ENCODE measurements at places on chromosomes 6 and 20.

DNA sequence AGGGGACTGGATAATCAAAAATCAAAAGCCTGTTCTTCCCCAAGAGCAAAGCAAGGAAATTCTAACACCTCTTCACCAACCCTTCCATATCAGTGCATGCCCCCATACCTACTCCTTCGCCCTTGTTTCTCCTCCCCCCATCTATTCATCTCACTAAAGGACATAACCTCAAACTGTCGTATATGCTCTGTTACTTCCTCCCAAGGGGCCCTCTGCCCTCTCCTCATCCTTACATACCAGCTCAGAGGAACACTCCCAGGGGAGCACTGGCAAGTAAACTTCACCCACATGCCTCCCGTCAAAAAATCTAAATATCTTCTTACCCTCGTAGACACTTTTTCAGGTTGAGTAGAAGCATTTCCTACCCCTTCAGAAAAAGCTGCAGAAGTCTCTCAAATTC is 9.4 kb upstream of the ADTRP start:
- no peak for DNase-seq

- no peak for DNase-seq
These were observed 36.6 kb upstream of the BTN3A2 start for GRCh38 chr6:26328265-26328844.

DNA sequence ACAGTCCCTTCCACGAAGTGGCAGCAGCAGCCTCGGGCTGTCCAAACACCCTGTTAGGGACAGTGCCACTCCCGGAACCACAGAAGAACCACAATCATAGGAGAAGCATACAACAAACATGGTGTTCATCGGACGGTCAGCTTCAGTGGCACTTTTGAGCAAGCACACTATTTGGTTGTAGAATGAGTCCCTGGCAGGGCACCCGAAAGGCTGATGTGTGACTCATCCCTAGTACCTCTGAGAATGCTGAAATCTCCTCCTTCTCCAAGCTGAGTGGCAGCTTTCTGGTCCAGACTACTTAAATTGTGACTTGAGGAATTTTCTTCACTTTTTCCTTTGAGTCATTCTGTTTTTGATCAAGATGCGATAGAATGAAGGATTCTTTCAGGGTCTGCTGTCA is 282.5 kb downstream of the ESR1 start:
- no peak for DNase-seq

GRCh38 chr6:46058951-46059350 is 43.3 kb upstream of the CLIC5 start:
- peak; percentile 69 for DNase-seq

GRCh38 chr6:3294921-3295871 is 36.4 kb downstream of the PSMG4 start:
- no peak for DNase-seq

DNA sequence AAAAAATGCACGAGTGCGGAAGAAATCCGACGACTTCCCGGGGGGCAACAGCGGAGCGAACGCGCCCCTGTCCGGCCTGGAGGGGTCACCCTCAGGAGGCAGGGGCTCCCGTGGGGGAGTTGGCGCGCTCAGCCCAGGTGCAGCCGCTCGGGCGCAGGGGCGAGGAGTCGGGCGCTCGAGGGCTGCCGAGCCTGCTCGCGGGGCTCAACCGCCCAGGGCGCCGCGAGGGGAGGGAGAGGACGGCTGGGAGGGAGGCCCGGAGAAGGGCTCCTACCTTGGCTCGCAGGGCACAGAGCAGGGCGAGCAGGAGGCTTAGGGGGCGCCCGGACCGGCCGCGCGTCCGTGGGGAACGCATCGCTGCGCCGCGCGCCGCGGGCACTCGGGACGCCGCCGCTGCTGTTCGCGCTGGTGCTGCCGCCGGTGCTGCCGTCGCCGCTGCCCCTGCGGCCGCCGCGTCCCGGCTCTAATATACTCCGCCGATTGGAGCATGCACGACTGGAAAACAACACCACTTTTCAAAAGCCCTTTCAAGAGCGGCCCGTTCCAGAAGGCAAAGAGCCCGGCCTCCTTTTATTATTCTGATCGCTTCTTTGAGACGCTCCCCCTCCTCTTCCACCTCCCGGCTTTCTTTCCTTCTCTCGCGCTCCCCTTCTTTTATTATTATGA is 490 bp downstream of the JAG1 start:
- no peak for DNase-seq

DNA sequence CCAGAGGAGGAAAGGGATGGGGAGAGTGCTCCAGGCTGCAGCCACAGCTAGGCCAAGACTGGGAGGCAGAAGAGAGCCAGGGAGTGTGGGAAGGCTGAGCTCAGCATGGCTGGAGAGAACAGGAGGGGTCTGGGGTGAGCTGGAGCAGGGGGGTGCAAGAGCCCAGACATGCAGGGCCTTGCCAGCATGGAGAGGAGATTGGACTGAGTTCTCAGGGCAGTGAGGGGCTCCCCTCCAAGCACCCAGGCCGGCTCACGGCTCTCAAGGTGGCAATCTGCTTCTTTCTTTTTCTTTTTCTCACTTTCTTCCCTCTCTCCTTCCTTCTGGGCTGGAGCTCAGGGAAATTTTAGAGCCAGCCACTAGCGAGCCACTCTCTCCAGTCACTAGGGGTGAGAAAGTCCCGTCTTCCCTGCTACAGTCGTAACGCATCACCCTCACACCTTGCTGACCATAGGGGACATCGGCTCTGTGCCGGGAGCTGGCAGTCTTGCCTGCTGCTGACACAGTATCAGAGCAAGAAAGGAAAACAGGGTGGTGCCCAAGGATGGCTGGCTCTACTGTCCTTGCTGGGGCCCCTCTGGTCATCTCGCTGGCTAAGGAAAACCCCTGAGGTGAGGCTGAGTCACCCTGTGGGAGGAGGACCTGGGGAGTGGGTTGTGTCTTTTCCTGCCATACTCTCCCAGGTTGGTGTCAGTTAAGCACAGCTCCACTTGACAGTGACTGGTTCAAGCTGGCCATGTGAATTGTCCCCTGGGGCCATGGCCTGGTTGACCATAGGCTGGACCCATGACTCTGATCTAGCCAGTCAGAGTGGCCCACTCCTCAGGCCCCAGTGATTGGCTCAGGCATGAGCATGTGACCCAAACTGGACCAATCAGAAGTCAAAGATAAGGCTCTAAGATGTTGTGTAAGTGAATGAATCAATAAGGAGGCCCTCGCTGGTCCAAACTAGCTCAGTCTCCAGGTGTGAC is 135.1 kb upstream of the PMEPA1 start:
- no peak for DNase-seq

DNA sequence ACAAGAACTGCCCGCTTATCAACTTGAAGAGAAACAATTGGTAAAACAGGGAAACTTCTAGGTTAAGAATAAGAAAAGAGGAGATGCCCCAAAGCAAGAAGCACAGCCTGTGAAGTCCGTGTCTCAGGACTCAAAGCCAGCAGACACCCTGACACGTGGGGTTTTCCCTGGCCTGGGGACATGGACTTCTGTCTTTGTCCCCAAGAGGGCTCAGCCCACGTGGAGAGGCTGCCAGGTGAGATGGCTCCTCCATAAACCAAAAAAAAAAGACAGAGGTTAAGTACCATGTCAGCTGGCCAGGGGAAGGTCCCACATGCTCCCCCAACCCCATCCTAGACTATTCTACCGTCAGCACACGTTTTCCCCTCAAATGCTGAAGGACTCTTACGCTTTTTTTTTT is 9.9 kb downstream of the SERPINB6 start:
- DNase-seq, result no peak

DNA sequence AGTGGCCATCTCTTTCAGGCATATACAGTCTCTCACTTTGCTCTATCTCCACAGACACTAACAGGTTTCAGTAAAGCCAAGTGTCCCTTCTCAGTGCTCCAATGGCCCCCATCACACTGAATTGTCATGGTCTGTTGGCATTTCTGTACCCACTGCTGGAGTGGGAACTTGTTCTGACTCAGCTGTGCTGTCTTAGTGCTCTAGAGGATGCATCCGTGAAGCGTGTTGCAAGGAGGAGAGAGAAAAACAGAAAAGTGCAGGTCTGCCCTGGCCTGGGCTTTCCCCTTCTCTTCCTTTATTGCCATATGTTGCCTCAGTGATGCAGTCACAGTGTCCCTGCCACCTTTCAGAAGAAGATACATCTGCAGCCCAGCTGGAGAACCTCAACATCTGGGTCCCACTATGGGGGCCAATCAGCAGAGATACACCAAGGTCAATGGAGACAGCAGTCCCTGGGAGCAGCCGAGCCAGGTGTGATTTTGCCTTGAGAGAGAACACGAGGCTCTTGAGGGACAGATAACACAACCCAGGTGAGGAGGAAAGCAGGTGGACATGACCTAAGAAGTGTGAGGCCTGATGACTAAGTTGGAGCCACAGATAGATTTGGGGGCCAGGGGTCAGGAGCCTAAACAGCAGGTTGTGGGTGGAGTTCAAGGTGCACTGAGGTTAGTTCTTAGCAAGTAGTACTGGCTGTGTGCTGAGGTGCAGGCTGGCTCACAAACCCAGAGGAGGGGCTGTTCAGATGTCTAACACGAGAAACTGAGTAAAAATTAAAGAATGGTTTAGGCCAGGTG is 5.6 kb upstream of the PLCG1 start:
- DNase-seq, result no peak

GRCh38 chr6:106290032-106290431 is 35.5 kb downstream of the ATG5 start:
- DNase-seq, result no peak

DNA sequence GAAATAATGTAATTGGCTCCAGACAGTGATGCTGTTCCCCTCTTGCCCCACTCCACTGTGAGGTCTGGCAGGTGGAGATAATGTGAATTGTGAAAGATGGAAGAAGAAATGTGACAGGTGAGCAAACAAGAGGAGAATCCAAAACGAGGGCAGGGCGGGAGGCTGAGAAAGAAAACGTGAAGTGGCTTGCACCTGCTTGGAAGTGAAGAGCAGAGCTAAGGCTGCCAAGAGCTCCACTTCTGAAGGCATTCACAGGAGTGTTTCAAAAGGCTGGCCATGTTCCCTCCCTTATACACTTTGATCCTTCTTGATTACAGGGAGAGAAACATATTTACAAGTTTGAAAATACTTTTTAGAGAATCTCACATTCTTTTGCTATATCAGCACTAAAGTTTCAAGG is 359.4 kb downstream of the EPHA7 start:
- no peak for DNase-seq

GRCh38 chr6:34360556-34360955 is 31.9 kb downstream of the NUDT3 start:
- no peak for DNase-seq

- DNase-seq, result no peak
These were observed 97.0 kb downstream of the NRN1 start for GRCh38 chr6:5909721-5910120.

DNA sequence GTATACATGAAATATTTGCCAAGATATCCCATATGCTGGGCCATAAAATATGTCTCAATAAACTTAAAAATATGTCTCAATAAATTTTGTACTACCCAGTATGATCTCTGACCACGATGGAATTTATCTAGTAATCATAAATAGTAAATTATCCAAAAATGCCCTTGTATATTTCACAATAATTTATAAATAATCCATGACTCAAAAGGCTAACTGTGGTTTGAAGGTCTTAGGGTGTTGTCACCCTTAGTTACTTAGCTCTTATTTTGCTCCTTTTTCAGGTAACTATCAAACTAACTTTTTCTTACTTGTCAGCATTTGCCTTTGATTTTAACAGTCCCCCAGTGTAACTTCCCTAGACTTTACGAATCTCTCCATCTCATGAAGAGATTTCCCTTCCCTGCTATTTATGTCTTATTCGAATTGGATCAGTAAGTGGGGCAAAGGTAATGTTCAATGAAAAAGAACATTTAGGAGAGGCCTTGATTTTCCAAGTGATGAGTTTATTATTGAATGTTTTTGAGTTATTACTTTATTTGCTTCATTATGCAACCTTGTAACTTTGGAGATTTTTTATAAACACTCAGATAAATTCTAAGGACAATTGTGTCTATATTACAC is 109.0 kb upstream of the THBS2 start:
- no peak for DNase-seq

GRCh38 chr6:36716476-36717093 is 19.0 kb downstream of the RAB44 start:
- no peak for DNase-seq

GRCh38 chr6:44441091-44441855 is 53.8 kb downstream of the CDC5L start:
- DNase-seq, result no peak

DNA sequence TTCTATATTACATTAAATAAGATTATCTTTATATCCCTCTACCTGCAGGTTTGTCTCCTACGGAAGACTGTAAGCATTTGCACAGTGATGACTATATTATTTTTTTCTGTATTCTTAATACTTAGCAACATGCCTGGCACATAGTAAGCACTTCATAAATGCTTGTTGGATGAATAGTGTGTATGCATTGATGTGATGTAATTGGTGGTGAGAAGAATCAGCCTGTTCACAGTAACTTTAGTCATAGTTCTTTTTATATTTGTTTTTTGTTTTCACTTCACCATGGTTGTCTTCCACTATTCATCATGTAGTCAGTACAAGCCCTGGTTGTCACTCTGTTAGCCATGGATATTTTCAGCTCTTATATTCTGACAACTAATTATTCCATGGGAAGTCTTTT is 184.0 kb upstream of the FLRT3 start:
- DNase-seq, result no peak

DNA sequence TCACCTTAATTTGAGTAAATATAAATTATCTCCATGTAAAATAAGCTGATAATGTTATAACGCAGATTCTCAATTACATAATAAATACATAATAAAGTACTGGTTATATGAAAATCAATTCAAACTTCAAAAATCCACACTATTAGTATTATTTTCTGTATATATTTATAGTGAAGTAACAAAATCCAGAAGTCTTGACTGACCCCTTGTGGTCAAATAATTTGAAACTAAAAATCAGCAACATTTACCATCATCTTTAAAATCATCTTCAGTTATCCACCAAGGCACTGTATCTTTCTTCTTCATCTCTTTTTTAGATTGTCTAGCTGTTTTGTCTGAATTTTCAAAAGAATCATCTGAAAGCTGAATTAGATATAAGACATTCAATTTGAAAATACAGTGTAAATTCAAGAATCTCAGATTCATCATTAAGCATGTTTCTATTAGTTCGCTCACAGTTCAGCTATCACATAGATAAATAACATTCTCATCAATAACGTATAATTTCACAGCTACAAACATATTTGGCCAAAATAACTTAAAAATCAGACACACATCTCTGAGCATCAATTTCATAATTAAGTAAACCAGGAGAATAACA is 6.5 kb downstream of the CEP162 start:
- DNase-seq, result peak; percentile 40

- DNase-seq, result peak; percentile 31
These were observed 30.5 kb downstream of the MDGA1 start for GRCh38 chr6:37667050-37667814.

DNA sequence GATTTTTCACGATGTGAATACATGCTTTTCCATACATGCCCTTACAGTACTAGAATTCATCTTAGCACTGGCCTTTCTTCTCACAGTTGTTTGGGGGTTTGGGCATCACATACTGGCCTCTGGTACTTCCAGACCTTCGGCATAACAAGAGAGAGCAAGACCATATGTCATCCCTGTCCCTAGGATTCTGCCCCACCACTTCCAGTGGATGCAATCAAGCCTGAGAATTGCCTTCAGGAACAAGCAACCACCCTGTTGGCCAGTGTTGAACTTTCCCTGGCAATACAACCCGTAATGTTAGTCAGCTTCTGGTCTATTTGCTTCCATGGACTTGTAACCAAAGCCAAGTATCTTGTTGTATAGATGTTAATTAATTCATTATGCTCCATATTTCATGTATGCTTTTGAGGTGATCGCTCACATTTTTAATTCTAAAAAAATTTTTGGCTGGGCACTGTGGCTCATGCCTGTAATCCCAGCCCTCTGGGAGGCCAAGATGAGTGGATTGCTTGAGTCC is 15.4 kb upstream of the SLPI start:
- DNase-seq, result no peak

GRCh38 chr6:43355862-43356590 is 13.4 kb downstream of the ZNF318 start:
- DNase-seq, result no peak
